ENCODE measurements at places on chromosomes 2 and 18.

- DNase-seq, result no peak
These were observed 225.7 kb upstream of the CCDC150 start for GRCh38 chr2:196413821-196414274.

DNA sequence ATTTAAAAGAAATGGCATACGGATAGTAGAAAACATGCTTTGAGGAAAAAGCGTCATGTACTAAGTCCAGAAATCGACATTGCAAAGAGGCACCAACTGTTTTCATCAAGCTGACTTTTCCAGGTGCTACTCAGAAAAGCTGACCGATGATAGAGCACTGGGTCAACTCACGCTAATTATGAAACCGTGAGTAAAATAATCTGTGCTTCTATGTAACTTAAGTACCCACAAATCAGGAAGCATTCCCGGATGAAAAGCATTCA lies 353 bp upstream of the NUP35 start:
- no peak for DNase-seq

GRCh38 chr2:180657054-180657453 lies 323.4 kb upstream of the UBE2E3 start:
- DNase-seq, result no peak

GRCh38 chr18:22983175-22983574 lies 50.0 kb downstream of the RBBP8 start:
- DNase-seq, result peak; percentile 21

GRCh38 chr2:189899101-189899500 lies 114.9 kb downstream of the PMS1 start:
- DNase-seq, result no peak

DNA sequence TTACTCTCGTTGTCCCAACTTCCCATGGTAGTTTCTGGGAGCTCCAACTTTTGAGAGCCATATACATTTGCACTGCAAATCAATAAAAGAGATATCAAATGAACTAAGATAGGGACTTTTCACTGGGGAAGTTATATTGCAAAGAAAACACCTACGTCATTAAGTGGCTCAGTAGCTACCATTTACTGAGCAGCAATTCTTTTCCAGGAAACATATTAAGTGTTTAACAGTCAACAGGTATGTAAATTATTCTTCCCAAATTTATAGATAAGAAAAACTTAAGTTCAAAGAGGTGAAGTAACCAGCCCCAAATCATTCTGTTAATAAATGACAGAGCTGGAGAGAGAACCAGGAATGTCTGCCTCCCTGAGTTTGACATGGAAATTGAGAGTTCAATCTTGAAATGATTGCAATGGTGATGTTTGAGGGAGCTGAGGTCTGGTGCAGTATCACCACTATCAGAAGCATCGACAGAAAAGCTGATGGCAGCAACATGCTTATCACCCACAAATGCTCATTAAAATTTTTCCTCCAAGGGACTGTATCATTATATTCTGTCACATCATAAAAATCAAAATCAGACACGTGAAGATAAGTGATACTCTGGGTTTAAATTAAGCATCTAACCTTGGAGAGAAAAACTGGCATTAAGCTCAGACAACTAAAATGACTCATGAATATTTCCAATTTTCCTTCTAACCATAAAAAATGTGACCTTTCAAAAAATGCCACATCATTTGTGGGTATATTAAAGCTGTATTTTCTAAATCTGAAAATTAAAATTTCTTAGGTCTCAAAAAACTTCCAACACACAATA lies 43.4 kb downstream of the GAREM1 start:
- DNase-seq, result no peak

- no peak for DNase-seq
These were observed 4.6 kb downstream of the LOXL3 start for GRCh38 chr2:74548900-74549826.

- no peak for DNase-seq
These were observed 18.4 kb upstream of the SPRED2 start for GRCh38 chr2:65450810-65451209.

Data from AG09309 (cell line).